ENCODE measurements at places on chromosomes 2 and 18.

DNA sequence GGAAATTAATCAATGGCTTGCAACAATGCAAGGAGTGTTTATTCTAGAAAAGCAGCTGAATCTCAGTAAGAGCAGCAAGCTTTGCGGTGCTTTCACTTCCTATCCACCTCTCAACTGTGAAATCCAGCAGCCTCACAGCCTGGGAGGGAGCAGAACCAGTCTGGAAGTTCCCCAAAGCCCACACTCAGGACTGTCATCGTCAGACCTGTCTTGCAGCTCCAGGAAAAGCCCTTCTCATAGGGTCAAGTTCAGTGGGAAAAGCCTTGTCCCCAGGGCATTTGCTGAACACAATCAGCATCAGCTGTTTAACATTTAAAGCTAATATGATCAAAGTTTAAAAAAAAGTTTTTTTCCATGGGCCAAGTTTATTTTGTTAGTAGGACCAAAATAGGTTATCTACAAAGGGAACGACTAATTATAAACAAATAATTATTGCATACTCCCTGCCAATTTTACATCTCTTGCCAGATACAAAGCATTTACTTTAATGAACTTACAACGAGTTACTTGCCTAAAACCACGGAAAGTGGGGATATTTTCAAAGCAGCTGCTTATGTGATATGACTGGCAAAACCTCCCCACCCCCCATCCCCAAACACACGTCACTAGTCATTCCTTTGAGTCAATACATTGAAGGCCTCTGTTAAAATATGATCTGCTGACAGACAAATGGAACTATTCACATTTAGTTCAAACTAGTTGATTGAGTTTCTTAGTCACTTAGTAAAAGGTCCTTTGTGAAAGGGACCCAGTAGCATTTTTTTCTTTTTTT lies 36.8 kb downstream of the PARD6G start:
- no peak for DNase-seq

DNA sequence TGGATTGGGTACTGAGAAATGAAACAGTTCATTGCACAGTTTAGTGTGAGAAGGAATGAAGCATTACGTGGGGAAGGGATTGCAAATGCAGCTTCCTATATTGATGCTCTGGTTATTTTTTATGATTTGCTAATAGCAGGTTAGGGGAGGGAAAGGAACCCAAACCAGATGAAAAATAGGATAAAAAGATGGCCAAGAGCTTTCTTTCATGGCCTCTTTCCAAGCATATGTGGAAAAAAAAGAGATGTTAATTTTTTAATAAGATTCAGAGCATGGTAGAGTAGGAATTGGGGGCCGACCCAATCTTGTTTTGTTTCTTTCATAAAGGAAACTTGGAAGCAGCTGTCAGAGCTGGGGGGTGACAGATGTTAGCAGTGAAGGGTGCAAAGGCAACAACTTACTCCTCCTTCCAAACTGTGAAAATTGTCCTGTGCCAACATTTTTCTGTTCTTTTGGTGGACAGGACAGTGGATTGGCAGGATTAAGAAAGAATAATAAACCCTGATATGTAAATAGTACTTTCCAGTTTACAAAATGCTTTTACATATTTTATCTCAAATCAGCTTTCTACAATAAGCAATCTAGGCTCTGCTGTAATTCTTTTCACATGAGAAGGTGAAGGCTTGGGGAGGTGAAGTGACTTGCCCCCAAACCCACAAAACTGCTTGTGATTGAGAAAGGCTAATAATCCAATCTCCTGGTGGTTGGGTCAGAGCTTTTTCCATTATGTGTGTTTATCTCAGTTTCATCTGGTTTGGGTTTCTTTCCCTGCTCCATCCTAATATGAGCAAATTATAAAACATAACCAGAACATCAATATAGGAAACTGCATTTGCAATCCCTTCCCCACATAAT lies 270.1 kb downstream of the ETAA1 start:
- DNase-seq: no peak

DNA sequence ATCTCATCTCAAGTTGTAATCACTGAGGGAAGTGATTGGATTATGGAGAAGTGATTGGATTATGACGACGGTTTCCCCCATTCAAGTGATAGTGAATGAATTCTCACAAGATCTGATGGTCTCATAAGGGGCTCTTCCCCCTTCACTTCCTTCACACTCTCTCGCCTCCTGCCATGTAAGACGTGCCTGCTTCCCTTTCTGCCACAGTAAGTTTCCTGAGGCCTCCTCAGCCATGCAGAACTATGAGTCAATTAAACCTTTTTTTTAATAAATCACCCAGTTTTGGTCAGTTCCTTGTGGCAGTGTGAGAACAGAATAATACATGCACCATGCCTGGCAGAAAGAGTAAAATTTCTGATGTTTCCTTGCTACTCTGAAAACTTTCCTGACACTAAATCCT lies 36.6 kb downstream of the CEP68 start:
- no peak for DNase-seq

DNA sequence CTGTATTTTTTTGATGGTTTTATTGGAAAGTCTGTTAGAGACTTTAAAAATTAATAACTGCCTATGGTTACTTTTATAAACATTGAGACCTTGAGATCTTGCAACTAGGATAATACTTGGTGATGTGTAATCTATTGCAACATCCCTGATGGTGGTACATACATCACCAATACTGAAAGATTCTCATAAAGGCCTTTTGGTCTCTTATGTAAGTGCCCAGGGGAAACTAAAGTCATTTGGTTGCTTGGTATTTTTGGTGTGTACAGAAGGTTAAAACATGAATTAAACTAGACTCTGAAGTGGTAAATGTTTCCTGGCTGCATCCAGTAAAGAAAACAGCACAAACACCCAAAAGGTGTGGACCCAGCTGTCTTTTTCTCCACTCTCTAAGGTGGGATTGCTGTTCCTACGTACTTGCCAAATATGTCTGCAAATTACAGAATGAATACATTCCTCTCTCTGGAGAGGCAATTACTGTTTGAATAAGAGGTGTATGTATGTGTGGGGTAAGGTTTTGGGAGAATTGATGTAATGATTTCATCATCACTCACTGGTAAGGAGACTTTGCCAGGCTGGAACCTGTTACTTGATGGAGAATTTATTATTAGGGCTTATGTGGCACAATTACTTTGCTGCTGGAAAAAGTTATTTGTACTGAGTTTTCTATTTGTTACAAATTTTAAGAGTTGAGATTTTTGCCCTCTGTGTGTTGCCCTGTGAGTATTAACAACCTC lies 3.6 kb downstream of the B3GNT2 start:
- no peak for DNase-seq
